SIG-M5 (cell line): ENCODE measurements at places on chromosomes 11 and 22.

DNA sequence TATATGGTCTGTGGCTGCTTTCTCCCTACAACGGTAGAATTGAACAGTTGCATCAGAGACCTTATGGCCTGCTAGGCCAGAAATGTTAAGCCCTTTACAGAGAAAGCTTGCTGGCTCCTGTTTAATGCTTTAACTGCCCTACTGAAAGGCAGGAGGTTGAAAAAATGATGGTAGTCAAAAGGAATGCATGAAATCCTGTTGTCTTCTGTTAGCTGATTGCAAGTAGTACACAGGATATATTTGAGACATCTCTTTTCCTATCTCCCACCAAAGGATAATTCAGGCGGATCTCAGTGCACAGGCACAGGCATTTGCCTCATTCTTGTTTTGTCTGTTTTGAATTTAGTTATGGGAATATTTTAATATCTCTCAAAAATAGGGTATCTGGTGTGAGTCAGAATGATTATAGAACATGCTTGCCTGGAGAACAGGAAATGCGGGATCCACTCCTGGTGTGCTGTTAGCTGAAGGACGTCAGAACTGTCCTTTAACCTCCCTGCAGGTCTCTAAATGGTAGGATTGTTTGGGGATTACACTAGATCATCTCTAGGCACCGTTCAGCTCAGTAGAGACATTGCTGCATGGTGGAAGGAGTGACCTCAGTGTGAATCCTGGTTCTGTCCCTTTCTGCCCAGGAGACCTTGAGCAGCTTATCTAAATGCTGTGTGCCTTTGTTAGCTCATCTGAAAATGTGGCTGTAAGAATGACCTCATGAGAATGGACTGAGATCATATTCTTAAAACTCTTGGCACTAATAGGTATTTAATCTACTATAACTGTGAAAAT is 49.5 kb downstream of the PACS1 start:
- DNase-seq: no peak

DNA sequence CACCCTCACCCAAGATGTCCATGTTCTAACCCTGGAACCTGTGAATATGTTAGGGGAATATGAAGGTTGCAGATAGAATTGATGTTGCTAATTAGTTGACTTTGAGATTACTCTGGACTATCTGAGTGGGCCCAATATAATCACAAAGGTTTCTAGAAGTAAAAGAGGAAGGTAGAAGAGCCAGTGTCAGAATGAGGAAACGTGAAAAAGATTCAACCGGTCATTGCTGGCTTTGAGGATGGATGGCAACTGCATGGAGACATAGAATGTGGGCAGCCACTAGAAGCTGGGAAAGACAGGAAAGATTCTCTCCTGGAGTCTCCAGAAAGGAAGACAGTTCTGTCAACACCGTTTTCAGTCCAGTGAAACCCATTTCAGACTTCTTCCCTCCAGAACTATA is 86.6 kb downstream of the CLPB start:
- no peak for DNase-seq

- DNase-seq: no peak
Measured at GRCh38 chr11:65856689-65857499, 1.1 kb downstream of the CFL1 start.

GRCh38 chr11:42596576-42597145 is 715.1 kb upstream of the API5 start:
- no peak for DNase-seq

- DNase-seq: no peak
Measured at GRCh38 chr11:75526192-75526541, 426 bp upstream of the GDPD5 start.
